ENCODE measurements at places on chromosomes 12 and 14.

DNA sequence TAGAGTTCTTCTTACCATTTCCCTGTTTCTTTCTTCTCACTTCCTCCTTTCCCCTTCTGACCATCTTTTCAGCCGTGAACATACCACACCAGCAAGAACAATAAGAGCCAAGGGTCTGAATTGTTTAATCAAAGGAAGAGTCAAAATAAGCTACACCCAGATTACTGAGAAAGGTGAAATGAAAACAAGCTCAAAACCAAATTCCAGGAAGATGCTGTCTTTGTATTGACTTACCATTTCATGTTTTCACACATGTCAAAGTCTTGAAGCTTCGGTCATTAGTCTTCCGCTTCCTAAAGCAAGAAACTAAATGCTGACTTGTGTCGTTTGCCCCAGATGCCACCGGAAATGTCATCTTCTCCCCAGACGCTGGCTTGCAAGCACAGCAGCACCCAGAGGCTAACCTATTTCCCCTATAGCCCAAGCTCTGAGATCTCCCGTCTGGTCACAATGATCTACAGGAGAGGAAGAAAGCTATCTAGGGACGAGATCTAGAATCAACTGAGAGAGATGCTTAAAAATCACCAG lies 136.5 kb upstream of the AMIGO2 start:
- peak overlapping the region; percentile 70 for H3K27ac ChIP-seq
- peaks cover 48% of the 10 kb centered on the region for H3K4me1 ChIP-seq
- H3K36me3 ChIP-seq = no peaks in the 10 kb centered on the region
- peak overlapping the region; percentile 55 for H3K4me3 ChIP-seq
- DNase-seq = peak; percentile 87
- H3K27me3 ChIP-seq = no peaks in the 10 kb centered on the region

DNA sequence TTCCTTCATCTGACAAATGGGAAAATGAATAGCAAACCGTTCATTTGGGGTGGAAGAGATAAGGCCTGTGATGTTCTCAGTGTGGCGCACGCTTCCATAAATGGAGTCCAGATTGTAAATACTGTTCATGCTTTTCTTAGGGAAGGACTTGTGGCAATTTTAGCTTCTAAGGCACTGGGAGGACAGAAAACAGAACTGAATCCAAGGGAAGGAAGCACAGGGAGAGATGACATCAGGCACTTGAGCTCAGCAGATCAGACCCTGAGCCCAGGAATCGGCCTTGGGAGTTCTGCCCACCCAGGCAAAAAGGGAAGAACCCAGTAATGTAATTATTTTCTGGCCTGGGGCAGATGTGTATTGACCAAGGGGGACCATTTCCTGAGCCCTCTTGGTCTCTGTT lies 7.2 kb upstream of the SH2B3 start:
- H3K27me3 ChIP-seq = no peaks in the 10 kb centered on the region
- peak overlapping the region; percentile 88 for H3K27ac ChIP-seq
- peaks cover 75% of the 10 kb centered on the region for H3K4me1 ChIP-seq
- peak; percentile 85 for DNase-seq
- no peak overlapping the region for H3K4me3 ChIP-seq

DNA sequence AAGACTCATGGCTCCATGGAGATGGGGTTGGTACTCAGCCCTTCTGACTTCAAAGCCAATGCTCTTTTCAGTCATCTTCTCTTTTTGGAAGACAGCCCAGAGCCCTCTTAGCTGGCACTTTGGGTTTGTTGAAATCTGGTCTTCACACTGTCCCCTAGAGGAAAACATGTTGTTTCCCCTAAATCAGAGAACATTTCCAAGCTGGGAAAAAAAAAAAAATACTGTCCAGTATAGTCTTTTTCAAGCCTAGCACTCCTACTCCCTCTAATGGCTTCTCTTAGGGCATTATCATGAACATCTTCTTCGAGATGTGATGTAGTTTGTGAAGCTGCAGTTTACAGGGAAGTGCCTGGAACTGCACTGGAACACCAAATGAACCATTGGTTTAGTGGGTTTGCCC lies 3.0 kb upstream of the ZC3H14 start:
- H3K27ac ChIP-seq = no peak overlapping the region
- H3K4me3 ChIP-seq = no peak overlapping the region
- peaks cover 14% of the 10 kb centered on the region for H3K4me1 ChIP-seq
- peaks cover 38% of the 10 kb centered on the region for H3K27me3 ChIP-seq

GRCh38 chr12:111443086-111443485 lies 37.4 kb downstream of the SH2B3 start:
- H3K27me3 ChIP-seq = no peaks in the 10 kb centered on the region
- no peak overlapping the region for H3K4me3 ChIP-seq
- peak overlapping the region; percentile 88 for H3K27ac ChIP-seq
- H3K4me1 ChIP-seq = peaks cover 87% of the 10 kb centered on the region

GRCh38 chr12:76250256-76250655 lies 98.0 kb downstream of the BBS10 start:
- H3K36me3 ChIP-seq = no peaks in the 10 kb centered on the region
- H3K4me1 ChIP-seq = no peaks in the 10 kb centered on the region
- no peak overlapping the region for H3K4me3 ChIP-seq
- H3K27me3 ChIP-seq = no peaks in the 10 kb centered on the region

DNA sequence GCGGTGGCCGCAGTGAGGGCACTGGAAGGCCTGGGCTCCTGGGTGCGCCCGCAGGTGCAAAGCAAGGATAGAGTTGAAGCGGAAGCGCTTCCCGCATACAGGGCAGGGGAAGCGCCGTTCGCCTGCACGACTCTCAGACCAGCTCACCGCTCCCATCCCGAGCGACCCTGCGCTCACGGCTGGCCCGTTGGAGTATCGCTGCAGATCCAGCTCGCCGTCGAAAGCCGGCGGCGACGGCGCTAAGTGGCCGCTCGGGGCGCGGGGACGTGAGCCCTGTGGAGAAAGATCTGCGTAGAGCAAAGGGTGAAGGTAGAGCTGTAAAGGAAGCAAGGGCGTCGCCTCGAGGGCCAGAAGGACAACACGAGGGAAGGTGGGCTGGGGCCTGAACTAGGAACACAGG lies 5.4 kb downstream of the ZNF219 start:
- H3K4me3 ChIP-seq = no peak overlapping the region
- H3K36me3 ChIP-seq = peaks cover 14% of the 10 kb centered on the region
- no peak overlapping the region for H3K27ac ChIP-seq
- no peak for DNase-seq
- peaks cover 17% of the 10 kb centered on the region for H3K4me1 ChIP-seq
- no peaks in the 10 kb centered on the region for H3K27me3 ChIP-seq

- no peaks in the 10 kb centered on the region for H3K36me3 ChIP-seq
- no peaks in the 10 kb centered on the region for H3K4me1 ChIP-seq
- H3K27me3 ChIP-seq = no peaks in the 10 kb centered on the region
- H3K4me3 ChIP-seq = no peak overlapping the region
Measured at GRCh38 chr12:46770501-46771183, 55.2 kb downstream of the SLC38A4 start.

- no peaks in the 10 kb centered on the region for H3K27me3 ChIP-seq
- no peaks in the 10 kb centered on the region for H3K36me3 ChIP-seq
- H3K27ac ChIP-seq = no peak overlapping the region
- no peaks in the 10 kb centered on the region for H3K4me1 ChIP-seq
Measured at GRCh38 chr12:5015711-5016492, 27.8 kb upstream of the KCNA5 start.

DNA sequence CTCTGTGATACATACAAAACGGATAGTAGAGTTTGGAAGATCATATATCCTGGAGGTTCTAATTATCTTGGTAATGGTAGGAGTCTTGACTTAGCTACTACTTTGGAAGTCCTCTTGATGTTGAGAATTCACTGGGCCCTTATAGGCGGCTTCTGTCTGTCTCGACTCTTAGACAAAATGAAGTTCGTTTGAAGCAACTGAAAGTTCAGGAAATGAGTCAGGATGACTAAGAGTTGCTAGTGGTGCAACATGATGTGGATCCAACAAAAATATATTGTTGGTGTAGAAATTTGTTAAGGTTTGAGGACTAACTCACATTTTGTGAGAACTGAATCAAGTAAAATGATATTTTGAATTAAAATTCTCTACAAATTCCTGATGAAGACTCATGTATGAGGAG lies 272.7 kb downstream of the AEBP2 start:
- H3K27me3 ChIP-seq = no peaks in the 10 kb centered on the region
- no peaks in the 10 kb centered on the region for H3K4me1 ChIP-seq
- H3K36me3 ChIP-seq = no peaks in the 10 kb centered on the region
- no peak overlapping the region for H3K4me3 ChIP-seq

GRCh38 chr12:25419595-25419994 lies 133.5 kb downstream of the LMNTD1 start:
- no peak for DNase-seq
- no peaks in the 10 kb centered on the region for H3K4me1 ChIP-seq
- no peak overlapping the region for H3K4me3 ChIP-seq
- no peaks in the 10 kb centered on the region for H3K27me3 ChIP-seq

DNA sequence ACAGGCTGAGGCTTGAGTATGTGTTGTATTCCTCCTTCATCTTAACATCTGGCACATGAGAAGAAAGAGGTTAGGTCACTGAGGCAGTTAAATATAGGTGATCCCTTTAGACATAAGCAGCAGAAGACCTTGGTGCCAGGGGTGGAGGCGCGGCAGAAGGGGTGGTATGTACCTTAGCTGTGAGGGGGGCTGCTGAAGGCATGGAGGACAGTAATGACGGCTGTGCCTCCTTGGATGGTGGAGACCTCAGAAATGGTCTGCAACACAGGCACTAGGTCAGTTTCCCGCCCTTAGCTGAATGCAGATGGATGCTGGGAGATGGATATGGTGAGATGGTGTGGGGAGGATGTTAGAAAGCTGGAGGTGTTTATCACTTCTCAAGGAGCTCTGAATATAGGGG lies 1.5 kb upstream of the PNMA1 start:
- no peak overlapping the region for H3K4me3 ChIP-seq
- H3K4me1 ChIP-seq = peaks cover 31% of the 10 kb centered on the region
- peaks cover 23% of the 10 kb centered on the region for H3K27me3 ChIP-seq
- peaks cover 41% of the 10 kb centered on the region for H3K36me3 ChIP-seq
- no peak for DNase-seq
- no peak overlapping the region for H3K27ac ChIP-seq

DNA sequence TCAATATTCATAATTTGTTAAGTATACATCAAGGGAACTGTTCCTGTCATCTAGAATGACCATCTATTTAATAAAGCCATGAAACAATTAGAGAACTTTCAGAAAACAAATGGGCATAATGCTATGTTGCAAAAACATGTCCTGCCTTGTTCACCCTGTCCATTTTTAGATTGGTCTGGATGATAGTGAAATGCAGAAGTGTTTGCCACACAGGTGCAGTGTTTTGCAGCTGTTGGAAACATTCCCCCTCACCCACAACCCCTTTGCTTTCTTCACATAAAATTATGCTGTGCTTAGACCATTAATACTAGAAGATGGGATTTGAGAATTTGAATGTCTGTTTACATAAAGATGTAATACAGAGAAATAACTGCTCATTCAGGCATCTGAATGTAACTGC lies 36.5 kb downstream of the LEMD3 start:
- no peaks in the 10 kb centered on the region for H3K36me3 ChIP-seq
- no peaks in the 10 kb centered on the region for H3K27me3 ChIP-seq
- H3K27ac ChIP-seq = no peak overlapping the region
- DNase-seq = no peak
- H3K4me3 ChIP-seq = no peak overlapping the region

GRCh38 chr12:26704684-26705460 lies 128.1 kb downstream of the ITPR2 start:
- H3K27me3 ChIP-seq = no peaks in the 10 kb centered on the region
- H3K36me3 ChIP-seq = peaks cover 2% of the 10 kb centered on the region
- no peak overlapping the region for H3K27ac ChIP-seq

DNA sequence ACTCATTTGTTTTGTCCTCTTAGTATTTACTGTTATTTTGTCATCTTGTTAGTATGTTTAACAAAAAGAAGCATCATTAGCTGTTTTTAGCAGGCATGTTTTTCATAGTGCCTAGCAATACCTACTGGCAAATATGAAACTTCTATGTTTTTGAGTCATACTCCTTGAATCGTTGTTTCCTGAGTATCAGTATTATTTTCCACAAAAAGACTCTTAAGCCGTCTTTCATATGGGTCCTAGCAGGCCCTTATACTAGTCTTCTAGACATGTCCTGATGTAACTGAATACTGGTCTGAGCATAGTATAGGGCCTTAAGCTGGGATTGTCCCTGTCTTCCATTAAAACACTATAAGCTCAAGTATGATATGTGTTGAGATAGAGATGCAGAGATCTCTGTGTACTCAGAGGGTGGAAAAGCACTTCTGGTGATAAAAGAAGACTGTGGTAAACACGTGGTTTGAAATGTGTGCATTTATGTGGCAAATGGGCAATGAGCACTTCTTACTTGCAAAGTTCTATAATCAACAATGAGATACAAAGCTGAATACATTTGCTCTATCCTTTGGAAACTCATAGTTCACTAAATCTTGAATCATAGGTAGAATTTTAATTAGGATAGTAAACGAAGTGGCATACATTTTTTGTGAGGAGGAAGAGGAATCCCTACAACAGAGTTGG lies 348.8 kb downstream of the PDZRN4 start:
- no peak overlapping the region for H3K4me3 ChIP-seq
- no peak overlapping the region for H3K27ac ChIP-seq
- no peaks in the 10 kb centered on the region for H3K36me3 ChIP-seq
- no peaks in the 10 kb centered on the region for H3K27me3 ChIP-seq

DNA sequence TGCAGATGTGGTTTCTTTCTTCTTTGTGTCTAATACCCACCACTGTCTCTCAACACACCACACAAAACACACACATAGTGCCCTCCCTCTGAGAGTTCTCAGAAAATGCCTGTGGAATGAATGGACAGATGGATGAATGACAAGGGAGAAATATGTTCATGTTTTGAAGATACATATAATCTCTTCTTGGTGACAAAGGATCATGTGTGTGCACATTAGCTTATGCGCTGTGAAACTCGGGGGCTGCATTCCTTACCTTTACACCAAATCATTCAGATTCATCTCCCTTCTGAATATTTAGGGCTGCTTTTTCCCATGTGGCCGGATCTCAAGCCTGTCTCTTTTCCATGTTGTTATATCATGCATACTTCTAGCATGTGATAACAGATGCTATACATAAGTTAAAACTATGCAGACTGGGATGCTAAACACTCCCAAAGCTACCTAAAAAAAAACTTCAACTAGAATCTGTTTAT lies 111.4 kb downstream of the EPS8 start:
- H3K36me3 ChIP-seq = no peaks in the 10 kb centered on the region
- no peak overlapping the region for H3K4me3 ChIP-seq
- DNase-seq = no peak
- H3K27ac ChIP-seq = no peak overlapping the region
- H3K4me1 ChIP-seq = no peaks in the 10 kb centered on the region
- H3K27me3 ChIP-seq = no peaks in the 10 kb centered on the region

GRCh38 chr12:51190820-51191219 lies 17.9 kb upstream of the TFCP2 start:
- no peaks in the 10 kb centered on the region for H3K4me1 ChIP-seq
- no peaks in the 10 kb centered on the region for H3K36me3 ChIP-seq
- no peak for DNase-seq
- no peaks in the 10 kb centered on the region for H3K27me3 ChIP-seq
- H3K4me3 ChIP-seq = no peak overlapping the region
- no peak overlapping the region for H3K27ac ChIP-seq

DNA sequence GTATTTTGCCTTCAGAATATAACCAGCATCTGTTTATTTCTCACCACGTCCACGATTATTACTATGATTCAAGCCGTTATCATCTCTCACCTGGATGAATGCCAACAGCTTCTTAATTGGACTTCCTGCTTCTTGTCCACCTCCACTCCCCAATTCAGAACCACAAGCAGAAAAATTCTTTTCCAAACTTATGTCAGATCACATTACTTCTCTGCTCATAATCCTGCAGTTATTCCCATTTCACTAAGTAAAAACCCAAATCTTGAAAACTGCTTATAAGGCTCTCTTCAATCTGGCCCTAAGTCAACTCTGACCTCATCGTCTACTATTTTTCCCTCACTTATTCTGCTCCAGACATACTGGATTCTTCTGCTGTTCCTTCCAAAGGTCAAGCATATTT lies 2.0 kb downstream of the CRY1 start:
- peaks cover 22% of the 10 kb centered on the region for H3K4me1 ChIP-seq
- H3K4me3 ChIP-seq = no peak overlapping the region
- H3K36me3 ChIP-seq = no peaks in the 10 kb centered on the region
- no peak for DNase-seq
- H3K27me3 ChIP-seq = peaks cover 7% of the 10 kb centered on the region
- H3K27ac ChIP-seq = no peak overlapping the region

Measured in CD14-positive monocyte (primary cell).